ENCODE measurements at places on chromosomes 1 and 21. TPM values are rescaled to one million over a fixed set of nuclear protein-coding genes. Genes with fewer than 3 reads are reported as not detected.

Gene KRTAP10-6
- total RNA-seq, result not detected

Gene HSPB7
- 4.1 TPM for total RNA-seq

Gene DIO1
- not detected for total RNA-seq

Gene RGS8
- not detected for total RNA-seq

Gene SLAMF8
- 5.3 TPM for total RNA-seq

Gene ADAMTS1
- 13.1 TPM for total RNA-seq

Gene USP25
- total RNA-seq, result 42.0 TPM

Gene RHEX
- 21.9 TPM for total RNA-seq

Gene GUCA2B
- not detected for total RNA-seq

Gene SLC5A9
- total RNA-seq, result not detected

Gene KRTAP6-2
- not detected for total RNA-seq

DNA sequence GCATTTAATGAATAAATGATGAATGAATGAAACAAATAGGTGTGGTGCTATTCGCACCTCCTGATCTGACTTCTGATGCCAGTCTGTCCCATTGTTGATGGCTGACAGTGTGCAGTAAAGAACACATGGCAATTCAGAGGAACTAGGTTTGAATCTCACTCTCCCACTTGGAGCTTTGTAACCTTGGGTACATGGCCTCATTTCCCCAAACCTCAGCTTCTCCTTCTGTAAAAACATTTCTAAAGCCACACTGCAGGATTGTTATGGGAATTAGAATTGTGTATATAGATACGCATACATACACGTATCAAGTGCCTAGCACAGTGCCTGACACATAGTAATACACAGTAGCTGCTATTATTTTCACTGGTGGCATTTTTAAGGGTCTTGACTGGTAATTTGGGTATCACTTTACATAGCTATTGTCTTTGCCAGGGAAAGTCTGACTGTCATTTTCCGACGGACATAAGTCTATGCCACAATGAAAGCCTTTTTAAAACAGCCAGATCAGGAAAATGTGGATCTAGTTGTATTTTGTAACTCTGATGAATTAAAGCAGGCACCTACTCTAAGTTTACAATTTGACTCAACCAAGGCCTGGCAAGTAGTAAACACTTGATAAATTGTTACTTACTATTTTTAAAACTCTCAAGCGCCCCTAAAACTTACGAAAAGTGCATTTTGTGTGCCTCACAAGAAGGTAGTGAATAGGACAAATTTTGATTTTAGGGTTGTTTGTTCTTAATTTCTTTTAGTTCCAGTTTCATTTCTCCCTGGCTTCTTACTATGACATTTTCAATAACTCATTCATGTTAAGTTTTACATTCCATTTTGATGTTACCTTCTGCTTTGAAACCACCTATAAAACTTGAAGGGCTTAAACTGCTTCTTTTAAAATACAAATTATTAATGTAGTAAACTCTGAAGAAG, 164.4 kb downstream of the SDCCAG8 start:
- no peak for DNase-seq

GRCh38 chr1:88802950-88803349, 88.4 kb downstream of the GTF2B start:
- DNase-seq, result no peak

GRCh38 chr1:170460414-170461155, 71.4 kb upstream of the GORAB start:
- DNase-seq, result no peak

- no peak for DNase-seq
These were observed 153.9 kb upstream of the LMO4 start for GRCh38 chr1:87174724-87175245.

GRCh38 chr1:227942716-227943261, 4.9 kb downstream of the WNT9A start:
- no peak for DNase-seq

DNA sequence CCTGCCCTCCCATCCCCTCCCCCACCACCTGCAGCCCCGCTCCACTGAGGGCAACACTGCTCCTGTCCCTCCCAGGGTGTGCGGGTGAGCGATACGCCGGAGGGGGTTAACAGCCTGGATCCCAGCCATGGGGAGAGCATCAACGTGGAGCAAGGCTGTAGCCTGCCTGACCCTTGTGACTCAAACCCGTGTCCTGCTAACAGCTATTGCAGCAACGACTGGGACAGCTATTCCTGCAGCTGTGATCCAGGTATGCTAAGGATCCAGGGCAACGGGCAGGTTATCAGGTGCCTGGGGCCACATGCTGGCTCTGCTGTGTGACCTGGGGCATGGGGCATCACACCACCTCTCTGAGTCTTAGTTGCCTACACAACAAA, 15.0 kb downstream of the CELSR2 start:
- no peak for DNase-seq

GRCh38 chr1:31734582-31735107, 29.5 kb downstream of the ADGRB2 start:
- DNase-seq, result no peak

- no peak for DNase-seq
These were observed 9.3 kb upstream of the ST6GALNAC3 start for GRCh38 chr1:76065270-76065669.

DNA sequence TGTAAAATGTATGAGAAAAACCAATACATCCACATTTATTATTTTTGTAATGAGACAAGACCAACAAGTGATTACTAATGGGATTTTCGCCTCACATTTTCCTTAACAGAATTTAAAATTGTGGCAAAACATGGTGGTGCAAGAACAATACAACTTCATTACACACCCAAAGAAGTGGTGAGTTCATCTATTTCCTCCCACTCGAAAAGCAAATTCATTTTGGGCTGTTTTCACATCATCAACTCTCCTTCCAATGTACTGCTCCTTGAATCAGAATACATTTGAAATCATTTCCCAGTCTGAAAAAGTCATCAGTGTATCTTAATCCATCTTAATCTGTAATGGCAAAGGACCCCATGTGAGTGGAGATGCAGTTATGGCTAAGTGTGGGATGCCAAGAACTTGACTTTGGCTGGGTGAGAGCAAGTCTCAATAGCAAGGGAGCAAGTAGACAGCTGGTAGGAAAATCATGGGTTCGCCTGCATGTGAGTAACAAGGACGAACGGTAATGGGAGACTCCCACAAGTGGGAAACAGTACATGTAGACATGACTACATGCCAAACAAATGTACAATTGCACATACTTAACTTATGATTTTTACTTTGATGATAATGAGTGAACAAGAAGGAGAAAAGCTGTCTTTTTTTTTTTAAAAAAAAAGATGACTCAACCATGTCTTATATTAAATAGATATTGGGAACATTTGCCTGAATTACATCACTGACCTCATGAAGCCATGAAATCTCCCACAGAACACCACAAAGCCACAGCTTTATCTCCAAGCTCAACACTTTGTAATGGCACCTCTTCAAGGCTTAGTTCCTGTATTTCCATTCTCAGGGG, 46.0 kb downstream of the RUNX1 start:
- DNase-seq, result no peak

GRCh38 chr1:2098301-2098698, 48.1 kb downstream of the PRKCZ start:
- DNase-seq, result no peak

- no peak for DNase-seq
These were observed 5.5 kb upstream of the CFAP410 start for GRCh38 chr21:44344541-44345183.

DNA sequence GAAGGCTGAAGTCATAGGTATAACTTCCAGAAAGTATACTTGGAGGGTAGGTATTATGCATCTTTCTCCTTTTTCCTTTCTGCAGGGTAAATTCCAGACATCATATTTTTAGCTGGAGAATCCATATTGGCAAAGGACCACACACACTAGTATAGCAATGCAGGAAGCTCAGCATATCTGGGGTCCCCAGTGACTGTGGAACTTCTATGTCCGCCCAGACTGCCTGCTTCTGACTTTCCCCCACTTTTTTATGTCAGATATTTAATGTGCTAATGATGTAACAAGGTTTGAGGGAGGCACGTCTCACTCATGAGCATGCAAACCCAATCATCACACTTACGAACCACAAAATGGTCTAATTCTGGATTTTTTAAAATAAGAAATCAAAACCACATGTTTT, 90.4 kb downstream of the BACH1 start:
- no peak for DNase-seq

DNA sequence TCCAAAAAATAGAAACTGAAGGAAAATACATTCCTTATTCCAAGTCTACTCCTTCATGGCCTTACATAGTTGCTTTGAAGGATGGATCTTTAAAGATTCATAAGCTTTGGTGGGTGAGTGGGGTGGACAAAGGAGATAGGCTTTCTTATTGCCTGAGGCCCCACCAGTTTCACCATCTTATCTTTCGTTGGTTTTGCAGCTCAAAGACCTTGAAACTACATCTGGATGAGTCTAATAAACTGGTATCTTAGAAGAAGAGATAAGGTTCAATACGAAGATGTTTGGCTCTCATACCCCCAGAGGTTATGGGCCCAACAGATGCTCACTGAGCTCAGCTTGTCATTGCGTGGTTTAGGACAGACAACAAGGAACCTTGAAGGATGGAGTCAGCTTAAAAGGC, 201.5 kb downstream of the HS2ST1 start:
- no peak for DNase-seq

- DNase-seq, result no peak
These were observed 329.3 kb upstream of the PRMT6 start for GRCh38 chr1:106727171-106727570.

GRCh38 chr1:182811975-182812722, 22.6 kb downstream of the NPL start:
- DNase-seq, result no peak

DNA sequence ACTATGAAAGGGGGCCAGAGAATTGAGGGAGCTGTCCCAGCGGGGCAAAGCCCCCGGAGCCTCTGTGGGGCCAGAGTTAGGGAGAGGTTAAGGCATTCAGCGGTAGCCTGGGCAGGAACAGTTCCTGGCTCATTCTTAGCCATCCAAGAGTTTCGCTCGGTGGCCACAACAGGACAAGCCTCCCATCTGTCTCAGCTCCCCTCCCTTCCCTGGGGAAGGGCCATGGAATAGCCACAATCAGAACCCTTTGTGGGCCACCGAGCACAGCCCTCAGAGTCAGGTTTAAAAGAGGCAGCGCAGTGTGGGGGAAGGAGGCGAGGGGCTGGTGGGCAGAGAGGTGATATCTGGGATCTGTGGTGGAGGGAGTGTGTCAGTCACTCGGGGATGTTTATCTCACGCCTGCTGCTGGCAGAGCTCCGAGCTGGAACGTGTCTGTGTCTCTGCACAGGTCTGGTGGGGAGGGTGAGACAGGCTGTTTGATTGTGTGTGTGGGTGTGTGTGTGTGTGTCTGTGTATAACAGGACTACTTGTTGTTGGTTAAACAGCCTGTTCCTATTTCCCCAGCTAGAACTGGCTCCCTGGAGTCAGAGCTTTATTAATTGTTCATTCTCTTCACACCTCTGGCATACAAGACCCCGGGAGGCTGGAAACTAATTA, 49.6 kb upstream of the GOLT1A start:
- DNase-seq, result no peak

- DNase-seq, result no peak
These were observed 13.9 kb downstream of the FLVCR1 start for GRCh38 chr1:212871976-212872375.

DNA sequence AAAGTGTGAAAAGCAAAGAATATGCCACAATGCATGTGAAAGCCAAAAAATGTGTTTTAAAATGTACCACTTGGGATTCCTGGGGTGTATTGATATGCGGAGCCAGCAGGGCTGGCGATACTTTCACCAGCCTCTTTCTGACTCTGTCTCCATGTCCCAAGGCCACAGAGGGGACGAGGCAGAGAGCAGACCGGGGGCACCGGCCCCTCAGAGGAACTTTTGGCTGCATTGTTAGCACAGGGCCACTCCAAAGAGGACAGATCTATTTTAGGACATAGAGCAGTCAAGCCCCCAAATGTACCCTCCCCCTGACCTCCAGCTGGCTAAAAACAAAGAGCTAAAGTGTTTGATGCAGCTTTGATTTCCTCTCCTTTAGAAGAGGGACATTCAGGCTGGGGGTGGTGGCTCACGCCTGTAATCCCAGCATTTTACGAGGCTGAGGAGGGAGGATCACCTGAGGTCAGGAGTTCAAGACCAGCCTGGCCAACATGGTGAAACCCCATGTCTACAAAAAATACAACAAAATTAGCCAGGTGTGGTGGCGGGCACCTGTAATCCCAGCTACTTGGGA, 25.6 kb upstream of the ZNF436 start:
- no peak for DNase-seq

GRCh38 chr1:178055779-178056471, 38.0 kb upstream of the RASAL2 start:
- DNase-seq, result no peak

GRCh38 chr1:153643816-153644215, 9.9 kb downstream of the CHTOP start:
- no peak for DNase-seq

DNA sequence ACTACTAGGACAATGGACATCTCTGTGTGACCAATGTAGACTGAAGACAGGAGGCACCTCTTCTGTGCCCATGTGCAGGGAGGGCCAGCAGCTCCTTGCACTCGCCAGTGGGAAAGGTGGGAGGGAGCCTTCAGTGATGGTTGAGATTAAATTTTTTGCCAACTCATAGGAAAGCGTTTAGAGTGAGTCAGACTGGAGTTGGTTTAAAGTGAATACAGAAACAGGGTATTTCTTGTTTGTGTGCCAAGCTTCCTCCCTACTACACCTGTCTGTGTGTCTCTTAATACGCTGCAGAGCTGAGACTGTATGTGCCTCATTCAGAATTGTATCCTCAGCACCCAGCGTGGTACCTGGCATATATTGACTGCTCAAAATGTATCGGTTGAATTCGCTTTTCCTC, 13.5 kb upstream of the COL16A1 start:
- no peak for DNase-seq

- DNase-seq, result no peak
These were observed 21.9 kb upstream of the KIF14 start for GRCh38 chr1:200642481-200642880.

Measured in esophagus squamous epithelium (tissue), 5 donors.